ENCODE measurements at places on chromosomes 4 and X. TPM values are rescaled to one million over a fixed set of nuclear protein-coding genes. Genes with fewer than 3 reads are reported as not detected.

GRCh38 chr4:182494103-182494502, 250.9 kb downstream of the TENM3 start:
- no peak for DNase-seq
- H3K4me1 ChIP-seq = peaks cover 5% of the 10 kb centered on the region
- H3K4me3 ChIP-seq = no peak overlapping the region
- H3K36me3 ChIP-seq = no peaks in the 10 kb centered on the region
- peaks cover 1% of the 10 kb centered on the region for H3K27me3 ChIP-seq

- no peak for DNase-seq
- H3K36me3 ChIP-seq = no peaks in the 10 kb centered on the region
- H3K4me1 ChIP-seq = no peaks in the 10 kb centered on the region
- H3K4me3 ChIP-seq = no peak overlapping the region
- no peak overlapping the region for H3K27ac ChIP-seq
Measured at GRCh38 chrX:133991814-133992213, 6.4 kb upstream of the GPC3 start.

FRG2 gene
- total RNA-seq = not detected

CDKN2AIP gene
- 23.7 TPM for total RNA-seq

- no peaks in the 10 kb centered on the region for H3K4me1 ChIP-seq
- no peak for DNase-seq
- H3K4me3 ChIP-seq = no peak overlapping the region
- no peak overlapping the region for H3K27ac ChIP-seq
Measured at GRCh38 chr4:157667836-157668235, 447.3 kb downstream of the GRIA2 start.

AFP gene
- not detected for total RNA-seq

- DNase-seq = no peak
- H3K36me3 ChIP-seq = no peaks in the 10 kb centered on the region
- H3K27ac ChIP-seq = no peak overlapping the region
- H3K27me3 ChIP-seq = peaks cover 2% of the 10 kb centered on the region
Measured at GRCh38 chr4:113170805-113171468, 121.5 kb downstream of the ANK2 start.

- no peaks in the 10 kb centered on the region for H3K36me3 ChIP-seq
- H3K27me3 ChIP-seq = peaks cover 4% of the 10 kb centered on the region
- H3K4me3 ChIP-seq = no peak overlapping the region
- no peak for DNase-seq
- no peak overlapping the region for H3K27ac ChIP-seq
Measured at GRCh38 chr4:52371841-52372240, 287.3 kb downstream of the USP46 start.

DNA sequence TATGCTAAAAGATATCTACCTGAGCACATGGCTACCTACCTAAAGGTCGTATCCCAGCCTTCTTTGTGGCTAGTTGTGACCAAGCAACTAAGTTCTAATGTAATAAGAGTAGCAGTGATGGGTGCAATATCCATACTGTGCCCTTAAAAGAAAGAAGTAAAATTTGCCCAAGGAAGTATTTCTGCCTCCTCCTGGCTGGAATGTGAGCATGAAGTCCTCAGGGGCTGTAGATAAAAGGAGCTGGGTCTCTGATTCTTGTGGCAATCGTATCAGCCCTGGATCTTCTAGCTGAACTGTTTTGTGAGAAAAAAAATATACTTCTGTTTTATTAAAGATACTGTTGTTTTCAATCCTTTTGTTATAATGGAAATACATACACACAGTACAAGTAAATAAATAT, 217.4 kb downstream of the GPAT3 start:
- H3K27ac ChIP-seq = no peak overlapping the region
- H3K36me3 ChIP-seq = no peaks in the 10 kb centered on the region
- H3K27me3 ChIP-seq = peaks cover 1% of the 10 kb centered on the region
- DNase-seq = no peak

- H3K4me1 ChIP-seq = no peaks in the 10 kb centered on the region
- H3K36me3 ChIP-seq = no peaks in the 10 kb centered on the region
- no peak overlapping the region for H3K27ac ChIP-seq
- no peak for DNase-seq
- H3K4me3 ChIP-seq = no peak overlapping the region
- no peaks in the 10 kb centered on the region for H3K27me3 ChIP-seq
Measured at GRCh38 chrX:118249146-118249545, 96.8 kb upstream of the WDR44 start.

SORBS2 gene
- total RNA-seq = not detected

GRCh38 chrX:15334561-15334960, 762 bp downstream of the PIGA start:
- peaks cover 2% of the 10 kb centered on the region for H3K27me3 ChIP-seq
- H3K4me1 ChIP-seq = peaks cover 13% of the 10 kb centered on the region
- peak; percentile 24 for DNase-seq
- H3K36me3 ChIP-seq = peaks cover 4% of the 10 kb centered on the region
- peak overlapping the region; percentile 90 for H3K4me3 ChIP-seq
- H3K27ac ChIP-seq = peak overlapping the region; percentile 88

GRCh38 chr4:180153587-180153986, 2089.6 kb upstream of the TENM3 start:
- no peak for DNase-seq
- H3K27ac ChIP-seq = no peak overlapping the region
- no peak overlapping the region for H3K4me3 ChIP-seq
- H3K27me3 ChIP-seq = no peaks in the 10 kb centered on the region
- no peaks in the 10 kb centered on the region for H3K36me3 ChIP-seq

GRCh38 chr4:53548662-53549061, 42.6 kb downstream of the LNX1 start:
- H3K4me1 ChIP-seq = no peaks in the 10 kb centered on the region
- H3K36me3 ChIP-seq = no peaks in the 10 kb centered on the region
- no peak overlapping the region for H3K27ac ChIP-seq
- no peak for DNase-seq

FABP2 gene
- not detected for total RNA-seq

DNA sequence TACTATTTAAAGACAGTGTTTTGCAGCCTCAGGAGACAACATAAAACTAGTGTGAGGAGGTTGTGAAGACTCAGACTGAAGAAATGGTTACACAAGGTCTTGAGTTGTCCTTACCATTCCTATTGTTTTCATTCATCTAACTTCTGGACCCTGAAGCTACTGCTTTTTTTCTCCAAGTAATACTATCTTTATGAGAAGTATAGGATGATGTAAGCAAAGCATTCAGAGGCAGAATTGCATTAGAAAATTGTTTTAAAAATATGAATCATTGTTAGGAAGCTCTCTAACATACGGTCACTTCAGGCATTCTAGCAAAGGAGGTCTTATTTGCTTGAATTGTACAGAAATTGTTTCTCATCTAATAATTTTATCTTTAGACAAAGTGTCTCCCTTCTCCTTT, 357.8 kb downstream of the TLL1 start:
- H3K27ac ChIP-seq = no peak overlapping the region
- H3K27me3 ChIP-seq = no peaks in the 10 kb centered on the region
- H3K4me1 ChIP-seq = no peaks in the 10 kb centered on the region
- no peak for DNase-seq

DNA sequence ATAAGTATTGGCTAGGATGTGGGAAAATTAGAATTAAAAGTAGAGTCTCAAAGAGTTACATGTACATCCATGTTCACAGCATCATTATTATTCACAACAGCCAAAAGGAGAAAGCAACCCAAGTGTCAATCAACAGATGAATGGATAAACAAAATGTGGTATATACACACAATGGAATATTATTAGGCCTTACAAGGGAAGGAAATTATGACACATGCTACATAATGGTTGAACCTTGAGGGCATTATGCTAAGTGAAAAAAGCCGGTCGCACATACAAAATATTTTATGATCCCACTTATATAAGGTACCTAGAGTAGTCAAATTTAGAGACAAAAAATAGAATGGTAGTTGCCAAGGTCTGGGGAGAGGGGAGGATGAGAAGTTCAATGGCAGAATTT, 80.1 kb downstream of the HUWE1 start:
- no peak overlapping the region for H3K4me3 ChIP-seq
- no peak for DNase-seq
- H3K27ac ChIP-seq = no peak overlapping the region
- H3K36me3 ChIP-seq = peaks cover 56% of the 10 kb centered on the region
- H3K27me3 ChIP-seq = no peaks in the 10 kb centered on the region
